ENCODE measurements at places on chromosomes 2 and 18.
A peak's percentile ranks its signal among the peaks of the same experiment; 100 is the strongest.

DNA sequence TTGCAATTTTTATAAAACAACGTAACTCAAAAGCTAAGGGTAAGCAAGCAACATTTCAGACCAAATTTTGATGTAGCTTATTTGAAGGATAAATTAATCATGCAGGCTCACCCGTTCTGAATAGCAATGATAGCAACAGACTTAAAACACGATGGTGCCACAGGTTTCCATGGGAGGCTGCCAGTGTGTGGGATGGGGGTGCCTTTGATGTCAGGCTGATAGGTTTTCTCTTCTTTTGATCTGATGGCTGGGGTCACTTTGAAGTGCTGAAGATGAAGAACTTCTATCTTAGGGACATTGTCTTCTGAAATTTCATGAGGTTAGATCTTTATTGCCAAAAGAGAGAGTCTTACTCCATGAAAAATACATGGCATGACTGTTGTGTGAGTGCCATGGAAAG, 206.8 kb downstream of the LPIN1 start:
- no peak for DNase-seq

GRCh38 chr2:119702918-119703401, 24.0 kb downstream of the TMEM177 start:
- DNase-seq = peak; percentile 81

GRCh38 chr2:150538651-150539201, 51.3 kb upstream of the RND3 start:
- DNase-seq = no peak

GRCh38 chr2:47086571-47086970, 68.5 kb downstream of the STPG4 start:
- no peak for DNase-seq

DNA sequence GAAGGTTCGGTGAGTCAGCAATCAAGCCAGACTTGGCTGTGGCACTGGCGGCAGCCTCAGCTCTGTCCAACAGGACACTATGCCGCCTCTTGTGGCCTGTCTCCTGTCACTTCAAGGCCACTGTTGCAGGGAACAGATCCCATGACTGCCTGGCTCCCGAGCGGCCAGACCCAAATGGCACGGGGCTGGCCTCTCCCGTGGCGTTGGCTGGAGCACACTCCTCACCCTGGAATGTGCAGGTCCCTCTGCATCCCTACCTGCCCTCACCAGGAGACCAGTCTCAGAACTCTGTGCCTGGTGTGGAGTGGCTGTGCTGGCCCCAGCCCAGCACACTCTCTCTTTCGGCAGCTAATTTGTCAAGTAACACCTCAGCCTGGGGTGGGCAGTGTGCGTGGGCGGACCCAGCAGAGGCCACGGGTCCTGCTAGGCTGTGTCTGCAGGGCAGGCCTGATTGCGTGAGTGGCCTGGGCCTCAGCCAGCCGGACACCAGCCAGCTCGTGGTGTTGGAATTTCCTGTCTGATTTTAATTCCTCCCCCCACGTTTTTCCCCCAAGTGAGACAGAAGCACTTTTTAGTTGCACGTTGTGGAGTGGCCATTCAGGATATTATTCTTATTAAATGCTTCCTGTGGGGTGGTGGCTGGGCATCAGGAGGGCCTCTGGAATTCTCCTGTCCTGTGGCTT, 179.3 kb downstream of the GLI2 start:
- DNase-seq = no peak

DNA sequence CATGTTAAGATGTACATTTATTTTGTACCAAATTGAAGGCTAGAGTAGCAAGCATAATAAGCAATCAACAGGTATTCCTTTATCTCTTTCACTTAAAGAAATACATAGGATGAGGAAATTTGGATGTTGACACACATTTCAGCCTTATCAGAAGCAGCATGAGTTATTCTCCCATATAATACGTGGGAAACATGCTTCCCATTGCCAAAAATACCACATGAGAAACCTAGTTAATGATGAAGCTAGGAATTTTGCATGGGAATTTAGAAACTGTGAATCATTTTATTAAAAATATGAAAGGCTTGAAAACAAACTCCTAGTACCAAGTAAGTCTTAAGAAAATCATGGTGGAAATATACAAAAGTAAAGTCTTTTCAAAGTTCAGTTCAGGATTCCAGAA, 751.8 kb downstream of the TSN start:
- DNase-seq = no peak

DNA sequence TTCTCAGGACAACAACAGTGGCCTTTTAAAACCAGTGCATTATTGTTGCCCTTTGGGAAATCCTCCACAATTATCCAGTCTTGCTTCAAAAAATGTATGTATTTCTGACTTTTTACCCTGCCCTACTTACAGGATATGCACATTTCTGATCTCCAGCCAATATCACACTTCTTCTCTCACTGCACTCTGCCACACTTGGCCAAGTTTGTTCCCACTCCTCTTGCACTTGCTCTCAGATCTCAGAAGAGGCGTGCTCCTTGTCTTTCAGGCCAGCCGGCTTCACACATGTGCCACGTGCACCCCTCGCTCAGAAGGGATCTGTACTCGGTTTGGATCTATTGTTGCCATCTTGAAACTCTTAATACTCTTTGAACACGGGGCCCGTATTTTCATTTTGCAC, 15.4 kb downstream of the CLUL1 start:
- DNase-seq = no peak
